ENCODE measurements at places on chromosomes 2 and 18.
A peak's percentile ranks its signal among the peaks of the same experiment; 100 is the strongest.

DNA sequence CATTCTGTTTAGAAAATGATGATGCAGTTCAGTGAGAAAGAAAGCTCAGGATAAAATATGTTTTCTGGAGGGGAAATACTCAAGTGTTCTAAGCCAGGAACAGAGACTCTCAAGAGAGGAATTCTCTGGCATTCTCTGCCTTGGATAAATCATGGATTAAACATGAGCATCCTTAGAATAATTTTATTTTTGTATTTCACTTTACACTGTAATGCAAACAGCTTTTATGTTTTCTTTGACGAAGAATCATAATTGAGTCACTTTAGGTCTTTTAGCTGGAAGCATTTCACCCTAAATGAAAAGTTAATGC is 11.1 kb downstream of the GDF7 start:
- DNase-seq: no peak

GRCh38 chr2:28683100-28683706 is 68.4 kb upstream of the PPP1CB start:
- DNase-seq: no peak

DNA sequence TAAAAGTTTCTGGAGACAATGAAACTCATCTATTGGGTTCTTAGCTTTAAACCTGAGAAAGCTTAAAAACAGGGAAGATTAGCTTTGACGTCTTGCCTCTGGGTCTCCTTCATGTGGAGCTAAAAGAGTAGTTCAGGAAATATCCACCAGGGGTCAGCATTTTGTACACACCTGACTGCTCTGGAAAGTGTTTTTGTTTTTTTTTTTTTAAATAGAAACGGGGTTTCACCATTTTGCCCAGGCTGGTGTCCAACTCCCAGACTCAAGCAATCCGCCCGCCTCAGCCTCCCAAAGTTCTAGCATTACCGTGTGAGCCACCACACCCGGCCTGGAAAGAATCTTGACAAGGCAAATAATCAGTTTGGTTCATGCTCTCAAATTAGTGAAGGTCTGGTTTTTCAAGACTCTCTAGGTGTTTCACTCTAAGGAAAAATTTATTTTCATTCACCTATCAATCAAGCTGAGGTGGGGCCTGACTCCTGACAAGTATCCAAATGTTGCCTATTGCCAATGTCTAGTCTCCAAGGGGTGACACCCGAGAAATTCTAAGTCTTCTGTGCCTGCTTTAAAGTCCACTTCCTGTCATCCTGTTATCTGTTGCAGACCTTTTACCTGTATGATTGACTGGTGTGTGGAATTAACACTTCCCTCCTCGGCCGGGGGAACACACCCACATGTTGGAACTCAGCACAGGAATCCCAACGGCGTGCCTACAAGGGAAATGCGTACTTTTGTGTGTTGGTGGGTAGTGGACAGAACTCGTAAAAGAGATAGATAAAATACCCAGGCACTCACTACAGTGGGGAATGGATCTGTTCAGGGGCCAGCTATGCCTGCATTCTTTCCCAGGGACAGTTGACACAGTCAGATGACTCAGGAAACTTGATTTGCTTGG is 11.3 kb downstream of the IL1RN start:
- peak; percentile 86 for DNase-seq

DNA sequence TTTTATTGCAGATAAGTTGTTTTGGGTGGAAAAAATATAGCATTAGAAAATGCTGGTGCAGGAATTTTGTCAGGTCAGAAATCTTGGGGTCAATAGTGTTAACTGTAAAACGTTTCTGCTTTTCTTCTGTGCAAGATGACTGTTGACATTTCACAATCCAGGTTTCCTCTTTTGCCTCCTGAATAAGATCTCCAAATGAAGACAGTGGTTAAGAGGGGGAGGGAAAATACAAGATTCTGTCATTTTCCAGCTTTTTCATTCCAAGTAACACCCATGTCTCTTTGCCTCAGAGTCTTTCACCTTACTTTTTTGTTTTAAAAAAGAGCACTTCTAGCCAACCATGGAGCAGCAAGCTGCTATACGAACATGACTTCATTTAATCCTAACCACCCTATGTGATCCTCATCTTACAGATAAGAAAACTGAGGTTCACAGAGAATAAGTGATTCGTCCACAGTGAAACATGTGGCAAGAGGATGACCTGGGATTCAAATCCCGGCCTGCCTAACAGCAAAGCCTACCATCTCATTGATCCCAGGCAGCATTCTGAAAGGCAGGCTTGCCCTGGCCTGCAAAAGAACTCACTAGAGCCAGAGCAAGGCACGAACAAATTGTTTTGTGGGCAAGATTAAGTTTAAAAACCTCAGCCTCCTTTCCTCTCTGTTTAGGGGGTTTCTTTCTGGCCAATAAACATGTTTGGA is 3.0 kb downstream of the PLEK start:
- DNase-seq: no peak
